Activated naive CD8-positive, alpha-beta T cell treated with anti-CD3 and anti-CD28 coated beads, Interleukin-2, amount 50 U/mL, for 24 hours (primary cell): ENCODE measurements at places on chromosomes 6 and 20.

GRCh38 chr20:41159547-41159946, 22.2 kb downstream of the PLCG1 start:
- no peak for DNase-seq

GRCh38 chr20:31568773-31569162, 36.3 kb upstream of the ID1 start:
- DNase-seq = no peak

DNA sequence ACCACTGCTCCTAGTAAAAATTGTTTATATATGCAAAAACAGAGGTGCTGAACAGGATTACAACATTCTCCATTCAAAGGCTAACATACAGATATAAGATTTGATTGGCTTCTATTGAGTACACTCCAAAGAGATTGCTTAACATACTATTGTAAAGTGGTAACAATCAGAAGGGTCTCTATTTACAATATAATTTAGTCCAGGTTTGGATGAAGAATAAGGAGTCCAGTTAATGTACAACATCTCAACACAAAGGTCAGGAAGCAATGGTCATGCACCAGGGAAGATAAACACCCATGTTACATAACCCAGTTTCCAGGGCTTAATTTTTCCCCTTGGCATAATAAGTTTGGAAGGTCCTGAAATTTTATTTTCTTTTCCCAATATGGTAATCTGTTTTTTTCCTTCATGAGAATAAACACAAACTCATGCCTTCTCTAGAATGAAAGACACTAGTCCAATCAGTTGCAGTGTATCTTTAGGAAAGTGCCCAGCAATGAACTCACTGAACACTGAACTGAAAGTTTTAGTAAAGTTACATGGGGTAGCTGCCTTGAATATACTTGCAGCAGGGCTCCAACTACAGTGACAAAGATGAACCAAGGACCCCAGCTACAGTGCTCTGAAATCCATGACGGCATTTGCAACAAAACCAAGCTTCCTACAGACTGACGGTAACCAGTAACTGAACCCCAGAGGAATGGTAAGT, 255.3 kb upstream of the GJE1 start:
- DNase-seq = no peak

- no peak for DNase-seq
These were observed 33.9 kb upstream of the KLHL31 start for GRCh38 chr6:53699462-53699861.

- DNase-seq = no peak
These were observed 92.6 kb downstream of the BFSP1 start for GRCh38 chr20:17438436-17439039.

GRCh38 chr20:53050338-53050737, 78.2 kb downstream of the TSHZ2 start:
- no peak for DNase-seq

DNA sequence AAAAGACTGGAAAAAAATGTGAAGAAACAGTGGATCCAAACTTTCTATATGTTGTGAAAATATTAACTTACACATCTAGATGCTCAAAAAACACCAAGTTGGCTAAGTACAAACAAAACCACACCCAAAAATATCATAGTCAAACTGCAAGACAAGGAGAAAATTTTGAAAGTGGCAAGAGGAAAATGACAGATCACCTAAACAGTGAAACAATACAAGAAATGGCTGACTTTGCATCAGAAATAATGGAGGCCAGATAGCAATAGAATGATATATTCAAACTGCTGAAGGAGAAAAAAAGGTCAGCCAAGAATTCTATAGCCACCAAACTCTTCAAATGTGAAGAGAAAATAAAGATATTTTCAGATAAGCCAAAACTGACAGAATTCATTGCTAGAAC, 22.4 kb upstream of the UST start:
- no peak for DNase-seq

DNA sequence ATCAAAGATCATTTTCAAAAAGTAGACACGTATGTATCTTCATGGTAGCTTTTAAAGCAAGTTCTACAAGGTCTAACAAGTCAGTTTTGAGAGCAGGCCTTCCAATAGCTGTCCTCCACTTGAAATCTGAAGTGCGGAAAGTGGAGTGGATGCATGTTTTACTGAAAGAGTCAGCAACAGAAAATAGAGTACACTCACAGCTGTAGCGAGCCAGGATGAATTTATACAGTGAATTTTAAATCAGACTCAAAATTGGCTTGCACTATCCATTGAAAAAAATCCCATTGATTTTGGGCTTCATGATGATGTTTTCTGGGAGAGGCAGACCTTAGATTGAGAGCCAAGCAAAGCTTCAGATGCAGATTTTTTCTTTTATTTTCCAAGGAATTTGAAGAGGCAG, 80.6 kb downstream of the GJA10 start:
- no peak for DNase-seq

DNA sequence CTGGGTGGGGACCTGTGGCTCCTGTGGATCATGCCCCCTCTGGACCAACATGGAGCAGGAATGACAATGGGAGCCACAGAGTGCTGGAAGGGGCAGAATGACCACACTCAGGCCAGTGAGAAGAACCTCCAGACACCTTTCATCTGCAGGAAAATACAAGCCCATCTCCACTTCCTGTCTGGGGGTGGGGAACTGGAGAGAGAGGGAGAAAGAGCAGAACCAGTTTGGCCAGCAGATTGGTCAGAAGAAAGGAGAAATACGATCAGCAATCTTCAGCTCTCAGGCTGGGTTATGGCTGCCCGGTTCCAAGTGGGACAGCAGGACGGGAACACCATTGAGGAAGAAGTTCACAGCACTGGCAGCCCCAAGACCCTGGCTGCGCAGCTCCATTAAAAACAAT, 37.0 kb downstream of the BMP7 start:
- DNase-seq = no peak

GRCh38 chr6:13795041-13795750, 19.2 kb downstream of the MCUR1 start:
- peak; percentile 88 for DNase-seq

DNA sequence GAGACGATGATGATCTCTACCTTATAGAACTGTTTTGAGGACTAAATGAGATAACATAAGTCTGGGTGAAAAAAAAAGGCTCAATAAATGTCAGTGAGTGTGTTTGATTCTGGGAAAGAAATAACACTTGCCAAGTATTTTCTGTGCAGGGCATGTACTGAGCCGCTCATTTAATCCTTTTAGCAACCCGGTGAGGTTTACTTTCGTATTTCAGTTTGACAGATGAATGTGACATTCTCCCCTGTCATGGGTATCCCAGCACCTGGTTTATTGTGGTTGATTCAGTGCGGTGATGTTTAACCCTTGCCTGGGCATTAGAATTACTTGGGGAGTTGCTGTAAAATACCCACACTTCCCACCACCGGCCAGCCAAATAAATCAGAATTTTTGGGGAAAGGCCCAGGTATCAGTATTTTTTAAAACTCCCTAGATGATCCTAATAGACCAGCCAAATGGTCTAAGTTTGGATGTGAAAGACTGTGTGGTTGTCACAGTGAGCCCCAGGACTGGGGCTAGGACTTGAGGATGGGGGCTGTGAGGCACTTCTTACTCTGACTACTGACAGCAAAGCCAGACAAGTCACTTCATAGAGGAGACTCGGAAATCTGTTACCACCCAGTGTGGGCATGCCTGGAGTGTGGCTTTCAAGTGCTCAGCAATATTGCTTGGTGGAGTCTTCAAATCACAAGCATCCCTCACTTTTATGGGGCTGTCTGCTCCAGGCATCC, 100.2 kb upstream of the KCNG1 start:
- peak; percentile 7 for DNase-seq

GRCh38 chr6:142055219-142055618, 77.5 kb upstream of the GJE1 start:
- DNase-seq = no peak

DNA sequence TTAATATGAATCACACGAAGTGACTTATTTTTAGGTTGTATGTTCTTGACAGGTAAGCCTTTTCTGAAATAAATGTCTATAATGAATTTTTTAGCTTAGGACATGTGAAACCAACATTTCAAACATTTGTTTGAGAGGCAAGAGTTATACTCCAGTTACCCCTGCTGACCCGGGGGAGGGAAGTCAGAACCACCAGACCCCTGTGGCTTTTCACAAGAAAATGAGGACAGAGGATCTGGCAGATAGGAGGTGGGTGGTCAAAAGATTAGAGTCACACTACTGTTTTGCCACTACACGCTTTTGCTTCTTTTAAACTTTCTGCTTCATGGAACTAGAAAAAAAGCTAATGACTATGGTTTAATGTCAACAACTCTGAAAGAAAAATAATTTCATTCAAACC, 27.5 kb upstream of the ADGRF4 start:
- no peak for DNase-seq
